Stimulated activated CD4-positive, alpha-beta T cell treated with anti-CD3 and anti-CD28 coated beads, Interleukin-1b, Interleukin-23, amount 100 ng/mL, for 4 hours (primary cell): ENCODE measurements at places on chromosomes 2 and 18.

- no peak for DNase-seq
Measured at GRCh38 chr2:27723372-27724144, 48.0 kb upstream of the MRPL33 start.

DNA sequence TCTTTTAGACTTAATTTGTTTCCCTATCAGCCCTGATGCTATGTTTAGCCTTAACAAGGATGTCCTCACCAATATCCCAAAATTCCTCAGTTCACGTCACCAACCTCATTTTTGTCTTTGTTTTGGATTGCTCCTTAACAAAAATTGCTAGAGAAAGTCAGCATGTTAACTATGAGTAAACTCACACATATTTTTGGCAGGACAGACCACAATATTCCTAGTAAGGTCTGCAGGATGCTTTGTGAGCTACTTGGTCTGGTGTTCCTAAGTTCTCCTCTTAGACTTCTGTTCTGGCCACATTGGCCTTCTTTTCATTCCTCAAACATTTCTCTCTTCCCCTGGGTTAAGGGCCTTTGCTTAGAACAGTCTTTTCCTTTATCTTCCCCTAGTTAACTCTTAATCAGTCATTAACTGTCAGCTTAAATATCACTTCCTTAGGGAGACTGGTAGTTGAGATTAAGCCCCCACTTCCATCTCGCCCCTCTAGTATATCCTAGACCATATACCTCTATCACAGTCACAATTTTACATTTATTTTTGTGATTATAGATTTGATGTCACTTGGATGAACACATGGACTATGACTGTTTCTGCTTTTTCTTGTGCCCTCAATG lies 116.2 kb downstream of the ADCYAP1 start:
- DNase-seq = no peak

GRCh38 chr18:50844960-50845359 lies 25.1 kb upstream of the MRO start:
- no peak for DNase-seq

DNA sequence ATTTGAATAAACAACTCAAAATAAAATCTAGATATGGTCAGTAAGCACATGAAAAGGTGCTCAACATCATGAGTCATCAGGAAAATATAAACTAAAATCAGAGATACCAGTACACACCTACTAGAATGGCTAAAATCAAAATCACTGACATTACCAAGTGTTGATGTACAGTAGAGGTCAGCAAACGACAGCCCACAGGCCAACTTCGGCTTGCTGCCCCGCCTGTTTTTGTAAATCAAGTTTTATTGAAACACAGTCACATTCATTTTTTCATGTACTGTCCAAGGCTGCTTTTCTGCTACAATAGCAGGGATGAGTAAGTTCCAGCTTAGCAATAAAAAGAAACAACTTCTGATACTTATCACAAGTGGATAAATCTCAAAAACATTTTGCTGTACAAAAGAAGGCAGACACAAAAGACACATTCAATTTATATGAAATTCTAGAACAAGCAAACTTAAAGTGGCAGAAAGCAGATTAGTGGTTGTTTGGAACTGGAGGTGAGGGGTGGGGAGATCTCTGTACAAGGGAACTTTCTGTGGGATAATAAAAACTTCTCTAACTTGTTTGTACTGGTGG lies 32.1 kb downstream of the TRAK2 start:
- DNase-seq = no peak

- DNase-seq = no peak
Measured at GRCh38 chr2:148259674-148260073, 238.8 kb downstream of the MBD5 start.

DNA sequence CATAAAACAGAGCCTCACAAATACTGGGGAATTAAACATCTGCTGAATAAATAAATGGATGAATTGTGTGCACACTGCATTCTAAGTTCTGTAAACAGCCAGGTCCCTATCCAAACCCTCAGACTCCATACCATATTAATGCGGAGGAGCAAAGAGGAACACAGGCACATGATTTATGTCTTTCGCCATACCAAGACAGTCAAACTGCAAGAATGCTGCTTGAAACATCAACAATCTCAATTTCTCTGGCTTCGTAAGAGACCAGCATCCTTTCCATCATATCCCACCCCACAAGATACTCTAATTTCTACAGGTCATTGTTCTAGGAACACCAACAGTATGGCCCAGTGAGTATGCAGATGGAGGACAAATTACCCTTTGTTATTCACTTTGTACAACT lies 15.0 kb downstream of the KANSL3 start:
- DNase-seq = no peak

GRCh38 chr18:51164342-51164741 lies 33.1 kb downstream of the MEX3C start:
- no peak for DNase-seq

DNA sequence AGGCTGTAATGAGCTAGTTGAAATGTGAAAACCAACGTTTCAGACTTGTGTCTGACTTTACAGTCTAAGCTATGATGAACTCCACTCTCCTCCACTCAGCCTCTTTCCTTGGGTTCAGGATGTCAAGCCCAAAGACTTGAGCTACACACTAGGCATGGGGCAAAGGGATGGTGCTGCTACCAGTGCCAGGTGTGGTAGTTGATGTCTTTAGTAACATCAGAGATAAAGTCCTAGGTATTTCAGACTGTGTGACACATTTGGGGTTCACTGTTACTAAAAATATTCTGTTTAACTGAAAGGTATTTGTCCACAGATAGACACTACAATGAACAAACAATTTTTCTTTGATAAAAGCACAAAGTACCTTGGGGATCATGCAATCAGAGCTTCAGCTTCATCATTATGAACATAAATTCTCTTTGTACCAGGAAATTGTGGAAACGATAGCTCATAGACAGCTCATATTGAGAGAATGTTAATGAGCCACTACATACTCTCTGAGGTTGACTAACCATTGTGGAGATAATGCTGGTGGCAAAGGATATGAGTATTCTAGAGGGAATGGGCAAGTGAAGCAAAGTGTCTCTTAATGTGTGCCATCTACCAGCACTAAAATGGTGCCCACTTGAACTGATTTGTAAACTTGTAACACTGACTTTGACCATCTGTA lies 253.7 kb upstream of the THUMPD2 start:
- no peak for DNase-seq

DNA sequence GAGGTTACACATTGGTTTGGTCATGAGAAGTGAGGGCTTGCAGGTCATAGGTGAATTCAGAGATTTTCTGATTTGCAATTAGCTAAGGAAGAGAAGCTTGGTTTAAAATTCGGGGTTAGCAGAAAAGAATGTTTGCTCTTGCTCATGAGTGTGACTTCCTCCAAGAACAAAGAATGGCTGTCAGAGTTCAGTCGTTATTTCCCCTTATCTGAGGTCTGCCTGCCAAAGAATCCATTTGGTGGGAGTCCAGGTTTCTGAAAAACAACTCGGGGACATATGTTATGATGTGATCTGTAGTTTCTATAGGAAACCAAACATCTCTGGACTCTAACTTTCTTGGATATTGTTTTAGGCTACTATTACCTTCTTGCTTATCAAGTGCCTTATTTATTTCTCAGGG lies 3.2 kb upstream of the UGT1A6 start:
- DNase-seq = no peak

- no peak for DNase-seq
Measured at GRCh38 chr2:59005836-59006615, 764.9 kb upstream of the FANCL start.

DNA sequence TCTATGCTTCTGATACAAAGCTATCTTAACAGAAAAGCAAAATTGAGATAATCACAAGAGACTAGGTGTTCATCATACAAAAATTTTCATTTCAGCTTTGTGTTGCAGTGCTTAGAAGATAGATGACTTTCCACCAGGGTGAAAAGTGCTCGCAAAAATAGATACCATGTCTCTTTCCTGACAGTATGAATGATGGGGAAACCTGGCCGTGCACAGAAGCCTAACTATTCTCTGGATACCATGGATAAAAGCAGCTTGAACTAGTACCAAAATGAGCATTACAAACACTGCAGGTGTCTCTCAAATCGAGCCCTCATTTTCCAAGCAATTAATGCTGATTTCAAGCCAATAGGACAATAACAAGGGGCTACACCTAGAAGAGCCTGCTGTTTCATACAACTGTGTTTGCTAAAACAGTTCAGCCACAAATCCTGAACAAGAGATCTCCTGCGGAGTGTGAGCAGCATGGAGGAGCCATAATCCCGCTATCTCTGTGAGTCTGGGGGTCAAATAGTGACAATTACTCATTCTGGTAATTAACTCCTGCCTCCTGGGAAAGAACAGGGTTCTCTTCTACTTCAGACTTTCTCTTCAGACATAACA lies 507.6 kb downstream of the PID1 start:
- DNase-seq = no peak

DNA sequence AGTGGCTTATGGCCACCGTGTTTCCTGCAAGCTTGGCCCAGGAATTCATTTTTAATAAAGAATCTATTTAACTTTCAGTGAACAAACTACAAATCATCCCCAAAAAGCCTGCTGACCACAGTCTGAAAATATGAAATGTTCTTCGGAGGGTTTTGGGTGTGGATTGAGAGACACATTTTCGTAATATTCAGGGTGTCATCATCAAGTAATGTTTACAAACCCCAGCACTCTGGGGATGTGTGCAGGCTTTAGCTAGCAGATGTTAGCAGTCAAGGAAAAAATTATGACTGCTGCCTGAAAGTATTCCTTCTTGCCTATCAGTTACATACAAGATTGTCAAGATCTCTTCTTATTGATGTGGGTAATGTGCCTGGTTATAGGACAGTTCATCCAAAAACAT lies 143.9 kb upstream of the FN1 start:
- DNase-seq = no peak

GRCh38 chr2:98806236-98806697 lies 75.3 kb upstream of the MGAT4A start:
- no peak for DNase-seq

DNA sequence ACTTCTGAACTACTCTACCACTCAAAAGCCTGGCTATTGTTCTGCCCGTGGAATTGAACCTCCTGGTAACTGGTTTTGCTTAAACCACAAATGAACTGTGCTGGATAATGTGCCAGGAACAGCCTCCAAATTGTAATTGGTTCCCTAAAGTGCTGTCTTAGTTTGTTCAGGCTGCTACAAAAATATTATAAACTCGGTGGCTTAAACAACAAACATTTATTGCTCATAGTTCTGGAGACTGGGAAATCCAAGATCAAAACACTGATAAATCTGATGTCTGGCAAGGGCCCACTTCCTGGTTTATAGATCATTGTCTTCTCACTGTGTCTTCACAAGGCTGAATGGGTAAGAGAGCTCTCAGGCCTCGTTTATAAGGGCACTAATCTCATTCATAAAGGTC lies 149.2 kb upstream of the NCKAP5 start:
- no peak for DNase-seq

- no peak for DNase-seq
Measured at GRCh38 chr2:236943841-236944513, 141.7 kb upstream of the COPS8 start.
